ENCODE measurements at places on chromosomes 6 and 20.

GRCh38 chr6:44650947-44651346, 263.4 kb downstream of the CDC5L start:
- no peak for DNase-seq

DNA sequence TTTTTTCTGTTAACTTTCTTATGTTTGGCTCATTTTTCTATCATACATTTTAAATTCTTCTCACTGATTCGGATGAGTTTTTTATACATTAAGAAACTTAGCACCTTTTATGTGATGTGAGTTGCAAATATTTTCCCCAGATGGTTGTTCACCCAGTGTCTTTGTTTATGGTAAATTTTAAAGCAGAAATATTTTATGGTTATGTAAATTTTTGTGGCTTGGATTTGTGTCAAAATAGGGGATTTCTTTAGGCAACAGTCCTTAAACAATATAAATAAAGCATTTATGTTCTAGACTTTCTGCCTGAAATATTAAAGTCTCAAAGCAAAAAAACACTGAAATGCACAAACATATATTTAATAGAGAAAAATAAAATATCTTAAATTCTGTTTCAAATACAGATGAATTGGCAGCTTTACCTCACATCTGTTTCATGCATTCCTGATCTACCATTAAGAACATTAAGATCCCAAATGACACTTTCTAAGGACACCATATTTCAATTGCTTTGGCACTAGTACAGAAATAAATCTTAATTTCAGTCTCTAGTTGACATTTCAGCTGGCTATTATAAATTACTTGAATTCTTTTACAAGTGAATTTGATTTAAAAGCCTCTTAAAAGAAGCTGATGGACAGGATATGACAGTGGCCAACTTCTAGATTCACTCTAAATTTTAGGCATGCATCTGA, 646.6 kb downstream of the HACE1 start:
- no peak for DNase-seq

DNA sequence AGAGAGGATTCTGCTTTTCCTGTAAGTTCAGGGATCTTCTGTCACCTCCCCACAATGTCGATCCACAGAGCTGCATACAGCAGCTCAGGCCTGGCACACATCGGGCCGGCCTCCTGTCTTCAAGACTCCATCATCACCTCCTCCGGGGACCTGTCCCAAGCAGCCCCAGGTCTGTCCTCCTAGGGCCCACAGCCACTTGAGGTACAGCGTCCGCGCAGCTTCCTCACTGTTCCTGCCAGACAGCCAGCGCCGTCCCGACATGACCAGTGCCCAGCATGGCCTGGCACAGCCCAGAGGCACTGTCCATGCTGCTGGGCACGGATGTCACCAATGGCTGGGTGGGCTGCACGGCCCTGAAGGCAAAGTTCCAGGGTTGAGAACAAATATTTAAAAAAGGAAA, 101.6 kb downstream of the DLL1 start:
- DNase-seq: no peak

GRCh38 chr6:118746145-118746824, 94.9 kb upstream of the CEP85L start:
- DNase-seq: peak; percentile 86

DNA sequence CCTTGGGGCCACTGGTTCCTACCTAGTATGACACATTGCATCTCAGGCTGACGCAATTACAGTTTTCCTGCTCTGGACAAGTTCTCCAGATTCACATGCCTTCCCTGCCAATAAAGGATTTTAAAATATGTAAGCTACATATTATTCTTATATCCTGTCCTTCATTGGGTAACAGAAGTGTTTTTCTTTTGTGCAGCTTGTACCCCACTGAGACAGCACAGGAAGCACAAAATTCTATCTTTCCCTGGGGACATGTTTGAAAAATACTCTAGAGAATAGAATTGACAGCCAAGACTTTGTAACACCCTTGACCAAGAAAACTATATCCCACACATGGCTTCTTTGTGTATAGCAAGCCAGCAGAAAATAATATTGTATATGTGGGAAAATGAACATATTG, 456.8 kb downstream of the MAFB start:
- no peak for DNase-seq

- DNase-seq: no peak
Measured at GRCh38 chr20:64119301-64119680, 11.9 kb upstream of the NPBWR2 start.

- no peak for DNase-seq
Measured at GRCh38 chr20:34015401-34016335, 22.0 kb downstream of the RALY start.

DNA sequence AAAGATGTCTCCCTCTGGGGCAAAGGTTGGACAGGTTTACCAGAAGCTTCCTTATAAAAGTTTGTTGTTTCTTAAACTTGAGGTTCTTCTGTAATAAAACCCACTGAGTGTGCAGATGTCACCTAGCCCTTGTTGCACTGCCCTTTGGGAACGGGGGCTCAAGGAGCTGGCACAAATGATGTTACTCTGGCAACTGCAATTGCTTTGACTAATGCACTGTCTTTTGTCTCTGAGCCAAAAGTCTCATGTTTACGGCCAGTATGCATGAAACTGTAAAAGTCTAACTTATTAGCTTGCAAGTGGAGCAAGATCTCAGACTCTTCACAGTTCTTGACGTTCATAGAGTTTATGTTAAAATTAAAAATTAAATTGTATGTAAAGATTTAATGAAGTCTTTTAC, 655.7 kb downstream of the EPHA7 start:
- DNase-seq: no peak

DNA sequence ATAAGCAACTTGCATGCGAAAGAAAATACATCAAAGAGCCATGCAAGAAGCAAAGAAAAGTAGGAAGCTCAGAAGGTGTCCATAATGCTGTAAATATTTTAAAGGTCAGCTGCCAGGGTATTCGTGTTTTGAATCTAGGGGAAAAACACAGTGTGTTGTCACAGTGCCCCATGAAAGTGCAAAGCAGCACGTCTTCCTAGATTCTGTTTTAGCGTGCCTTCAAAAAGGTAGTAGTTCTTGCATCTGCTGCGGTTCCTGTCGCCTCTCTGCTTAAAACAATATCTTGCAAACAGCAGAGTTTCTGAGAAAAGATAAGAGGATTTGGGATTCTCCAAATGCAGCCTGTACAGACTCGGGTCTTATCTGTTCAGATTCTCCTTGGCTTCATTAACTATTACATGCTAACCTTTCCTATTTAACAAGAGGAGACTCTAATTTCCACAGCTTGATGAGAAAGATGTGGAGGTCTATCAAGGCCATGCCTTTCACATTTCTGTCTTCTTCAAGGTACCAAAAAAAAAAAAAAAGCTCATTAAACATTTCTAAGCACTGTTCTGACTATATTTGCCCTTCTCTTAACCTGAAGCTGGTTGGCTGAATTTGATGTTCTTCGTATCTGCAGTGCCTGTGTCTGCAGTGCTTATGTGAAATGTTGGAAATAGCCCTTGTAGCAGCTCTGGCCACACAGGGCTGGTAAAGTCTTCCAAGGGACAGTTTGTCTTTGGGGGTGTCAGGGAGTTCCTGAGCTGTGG, 297.5 kb downstream of the ADGB start:
- peak; percentile 34 for DNase-seq

GRCh38 chr6:105313211-105313610, 89.7 kb downstream of the PREP start:
- DNase-seq: no peak

GRCh38 chr6:45419571-45420082, 41.9 kb upstream of the SUPT3H start:
- DNase-seq: peak; percentile 87

- no peak for DNase-seq
Measured at GRCh38 chr6:95958686-95959085, 57.1 kb upstream of the FUT9 start.

DNA sequence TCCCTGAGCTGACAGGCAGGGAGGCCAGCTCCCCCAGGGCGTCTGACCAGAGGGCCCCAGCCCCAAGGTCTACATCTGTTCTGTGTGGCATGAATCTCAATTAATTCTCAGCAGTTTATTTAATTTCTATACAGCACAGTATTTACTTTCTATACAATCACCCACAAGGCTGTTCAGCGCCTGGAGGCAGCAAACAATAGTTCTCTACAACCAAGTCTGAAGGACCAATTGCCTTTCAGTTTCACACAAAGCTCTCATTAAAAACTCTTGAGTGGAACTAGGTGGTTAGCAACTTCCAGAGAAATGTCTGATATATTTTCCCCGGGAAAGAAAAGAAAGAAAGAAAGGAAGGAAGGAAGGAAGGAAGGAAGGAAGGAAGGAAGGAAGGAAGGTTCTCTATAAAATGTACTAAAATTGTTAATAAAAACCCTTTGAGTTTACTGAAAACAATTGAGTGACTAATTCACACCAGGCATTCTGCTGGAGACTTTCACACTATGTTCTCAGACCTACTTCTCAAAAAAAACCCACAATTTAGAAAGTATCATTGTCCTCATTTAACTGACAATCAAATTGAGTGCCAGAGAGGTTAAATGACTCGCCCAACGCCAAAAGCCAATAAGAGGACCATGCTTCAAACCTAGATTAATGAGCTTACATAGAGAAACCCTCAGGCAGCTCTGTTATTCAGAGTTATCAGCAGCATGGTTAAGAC, 62.5 kb downstream of the METTL24 start:
- DNase-seq: peak; percentile 90

- DNase-seq: no peak
Measured at GRCh38 chr6:16204653-16205376, 33.6 kb upstream of the GMPR start.

DNA sequence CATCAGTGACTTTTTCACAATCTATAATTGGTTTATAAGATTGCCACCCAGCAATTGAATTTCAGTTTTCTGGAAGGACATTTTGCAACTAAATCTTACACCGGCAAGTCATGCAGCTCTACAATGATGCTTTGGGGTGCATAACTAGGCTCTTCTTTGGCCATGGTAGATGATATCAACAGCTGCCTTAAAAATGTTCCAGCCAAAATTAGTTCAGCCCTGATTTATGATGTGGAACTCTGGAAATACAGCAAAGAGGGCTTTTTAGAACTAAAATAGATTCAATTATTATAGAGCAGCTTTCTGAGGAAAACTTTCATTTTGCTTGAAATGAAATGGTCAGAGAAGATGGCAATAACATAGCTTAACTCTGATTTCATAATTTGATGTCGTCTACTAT, 18.4 kb upstream of the MCM9 start:
- DNase-seq: no peak

DNA sequence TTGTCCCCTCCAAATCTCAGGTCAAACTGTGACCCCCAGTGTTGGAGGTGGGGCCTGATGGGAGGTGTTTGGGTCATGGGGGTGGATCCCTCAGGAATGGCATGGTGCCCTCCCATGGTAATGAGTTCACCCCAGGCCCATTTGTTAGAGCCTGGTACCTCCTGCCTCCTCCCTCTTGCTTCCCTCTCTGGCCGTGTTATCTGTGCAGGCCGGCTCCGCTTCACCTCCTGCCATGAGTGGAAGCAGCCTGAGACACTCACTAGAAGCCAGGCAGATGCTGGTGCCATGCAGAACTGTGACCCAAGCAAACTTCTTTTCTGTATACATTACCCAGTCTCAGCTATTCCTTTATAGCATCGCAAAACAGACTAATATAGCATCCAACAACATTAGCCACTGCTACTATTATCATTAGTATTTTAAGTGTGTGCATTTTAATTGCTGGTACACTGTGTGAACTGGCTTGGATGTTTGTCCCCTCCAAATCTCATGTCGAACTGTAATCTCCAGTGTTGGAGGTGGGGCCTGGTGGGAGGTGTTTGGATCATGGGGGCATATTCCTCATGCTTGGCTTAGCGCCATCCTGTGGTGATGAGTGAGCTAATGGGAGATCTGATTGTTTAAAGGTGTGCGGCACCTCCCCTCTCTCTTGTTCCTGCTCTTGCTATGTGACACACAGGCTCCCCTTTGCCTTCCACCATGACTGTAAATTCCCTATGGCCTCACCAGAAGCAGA, 12.2 kb upstream of the OSER1 start:
- DNase-seq: peak; percentile 60

- DNase-seq: no peak
Measured at GRCh38 chr6:297571-298232, 5.4 kb downstream of the DUSP22 start.

- DNase-seq: no peak
Measured at GRCh38 chr6:116309657-116310056, 29.9 kb upstream of the TSPYL1 start.

DNA sequence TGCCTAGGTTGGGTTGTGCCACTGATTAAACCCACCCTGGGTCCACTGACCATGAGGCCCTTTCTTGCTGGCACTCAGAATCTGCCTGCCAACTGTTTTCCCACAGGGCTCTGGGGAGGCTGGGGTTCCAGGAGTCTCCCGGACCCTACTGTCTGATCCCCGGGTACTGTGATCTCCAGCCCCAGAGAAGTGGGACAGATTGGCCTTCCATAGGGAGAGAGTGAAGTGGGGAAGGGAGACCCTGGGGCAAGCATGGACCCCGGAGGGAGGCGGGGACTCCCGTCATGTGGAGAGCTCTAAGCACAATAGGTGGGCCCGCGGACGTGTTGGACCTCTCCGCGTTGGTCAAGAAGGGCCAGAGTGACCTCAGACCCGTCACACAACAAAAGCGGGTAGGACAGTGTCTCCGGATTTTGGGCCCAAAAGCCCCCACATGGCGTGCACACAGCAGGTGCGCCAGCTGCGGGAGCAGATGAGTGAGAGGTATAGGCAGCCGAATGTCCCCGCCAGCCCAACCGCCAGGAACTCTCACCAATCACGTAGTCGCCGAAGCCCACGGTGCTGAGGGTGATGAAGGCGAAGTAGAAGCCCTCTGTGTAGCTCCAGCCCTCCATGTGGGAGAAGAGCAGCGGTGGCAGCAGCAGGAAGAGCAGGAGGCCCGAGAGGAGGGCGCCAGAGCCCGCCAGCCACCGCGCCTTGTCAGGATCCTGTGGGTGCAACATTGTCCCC, 10.6 kb downstream of the KCNK17 start:
- no peak for DNase-seq

DNA sequence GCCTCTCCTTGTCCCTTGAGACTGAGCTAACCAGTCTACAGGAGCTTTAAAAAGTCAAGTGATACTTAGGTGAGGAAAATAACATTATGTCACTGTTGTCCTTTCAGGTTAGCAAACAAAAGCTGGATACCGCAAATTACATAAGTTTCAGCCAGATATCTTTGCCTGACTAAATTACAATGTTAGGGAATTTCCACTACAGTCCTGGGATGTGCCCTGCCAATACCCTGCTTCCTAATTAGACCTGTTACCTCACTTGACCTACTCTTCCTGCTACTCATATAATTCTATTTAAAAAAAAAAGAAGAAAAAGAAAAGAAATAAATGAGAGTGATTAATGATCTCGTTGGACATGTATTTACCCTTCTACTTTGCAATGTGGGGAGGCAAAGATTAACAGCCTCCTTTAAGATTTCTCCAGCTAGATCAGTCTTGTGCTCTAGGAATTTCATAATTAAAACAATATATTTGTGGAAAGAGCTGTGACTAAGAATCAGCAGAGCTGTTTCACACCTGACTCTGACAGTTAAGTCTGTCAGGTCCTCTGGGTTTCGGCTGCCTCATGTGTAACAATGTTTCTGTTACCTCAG, 318.9 kb downstream of the HDGFL1 start:
- no peak for DNase-seq

Data from NCI-H82 (cell line).